Cardiac septum (tissue), 1 donor: ENCODE measurements at places on chromosomes 1 and 21. TPM values are rescaled to one million over a fixed set of nuclear protein-coding genes. Genes with fewer than 3 reads are reported as not detected.
A peak's percentile ranks its signal among the peaks of the same experiment; 100 is the strongest.

- DNase-seq: no peak
These were observed 302.8 kb upstream of the ADAMTS5 start for GRCh38 chr21:27269644-27270043.

DNA sequence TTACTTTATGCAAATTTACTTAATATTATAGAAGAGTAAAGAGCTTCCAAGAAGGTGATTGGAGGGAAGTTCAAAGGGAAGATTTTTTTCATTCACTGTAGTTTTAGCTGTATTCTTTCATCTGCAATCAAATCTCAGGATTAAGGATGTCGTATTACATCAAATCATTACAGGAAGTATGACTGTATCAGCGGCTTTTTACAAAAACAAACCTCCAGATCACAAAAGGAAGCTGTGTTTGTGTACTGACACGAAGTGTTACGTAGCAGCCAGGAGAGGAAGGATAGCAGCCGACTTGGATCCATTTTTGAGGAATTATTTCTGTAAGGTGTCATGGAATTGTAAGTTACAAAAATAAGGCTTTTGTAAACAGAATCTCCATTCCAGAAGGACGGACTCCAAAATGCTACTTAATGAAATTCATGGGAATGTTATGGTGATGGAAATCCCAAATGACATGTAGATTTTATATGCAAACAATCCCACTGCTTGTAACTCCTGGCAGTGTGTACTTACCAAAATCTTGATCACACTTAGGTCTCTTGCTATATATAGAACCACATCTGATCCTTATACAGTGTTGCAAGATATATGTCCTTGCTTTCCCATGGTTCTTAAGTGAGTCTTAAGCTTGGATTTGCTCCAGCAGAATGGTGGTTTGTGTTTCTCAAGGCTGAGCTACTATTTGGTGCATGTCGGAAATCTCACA lies 49.8 kb downstream of the KCNJ15 start:
- DNase-seq: no peak

DNA sequence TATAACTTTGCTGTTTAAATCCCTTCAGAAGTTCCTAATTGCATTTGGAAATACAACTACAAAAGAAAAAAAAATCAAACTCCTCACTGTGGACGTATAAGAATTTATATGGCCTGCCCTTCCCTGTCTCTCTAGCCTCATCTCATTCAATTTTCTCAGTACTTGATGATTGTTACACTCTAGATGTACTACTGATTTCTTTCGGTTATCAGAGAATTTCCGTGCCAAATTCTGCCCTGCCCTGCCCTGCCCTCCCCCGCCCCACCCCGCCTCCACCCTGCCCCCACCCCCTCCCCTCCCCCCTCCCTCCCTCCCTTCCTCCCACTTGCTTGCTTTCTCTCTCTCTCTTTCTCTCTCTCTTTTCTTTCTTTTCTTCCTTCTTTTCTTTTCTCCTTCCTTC lies 71.7 kb upstream of the MPC2 start:
- DNase-seq: no peak

Gene AIRE
- total RNA-seq: 0.11 TPM

DNA sequence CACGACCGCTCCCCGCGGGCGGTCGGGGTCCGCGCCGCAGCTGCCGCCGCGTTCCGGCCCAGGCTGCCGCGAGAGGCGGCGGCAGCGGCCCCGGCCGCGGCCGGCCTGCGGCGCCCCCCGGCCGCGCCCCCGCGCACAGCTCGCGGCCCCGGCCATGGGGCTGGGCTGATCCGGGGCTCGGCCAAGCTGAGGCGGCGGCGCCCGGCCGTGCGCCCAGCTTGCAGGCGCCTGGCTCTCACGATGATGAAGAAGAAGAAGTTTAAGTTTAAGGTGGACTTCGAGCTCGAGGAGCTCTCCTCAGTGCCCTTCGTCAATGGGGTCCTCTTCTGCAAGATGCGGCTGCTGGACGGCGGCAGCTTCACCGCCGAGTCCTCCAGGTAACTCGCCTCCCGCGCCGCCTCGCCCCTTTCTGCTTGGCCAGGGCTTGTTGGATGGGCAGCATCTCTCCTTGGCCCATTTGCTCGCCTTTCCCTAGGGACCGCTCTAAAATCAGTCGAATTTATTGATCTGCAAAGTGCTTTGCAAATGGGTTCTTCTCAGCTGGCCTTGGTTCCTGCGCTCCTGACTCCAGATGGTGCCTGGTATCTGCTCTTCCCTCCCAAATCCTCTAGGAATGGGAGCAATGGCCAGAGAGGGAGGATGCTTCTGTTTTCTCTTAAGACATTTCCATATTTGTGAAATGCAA lies 431 bp downstream of the EEIG2 start:
- no peak for DNase-seq

DNA sequence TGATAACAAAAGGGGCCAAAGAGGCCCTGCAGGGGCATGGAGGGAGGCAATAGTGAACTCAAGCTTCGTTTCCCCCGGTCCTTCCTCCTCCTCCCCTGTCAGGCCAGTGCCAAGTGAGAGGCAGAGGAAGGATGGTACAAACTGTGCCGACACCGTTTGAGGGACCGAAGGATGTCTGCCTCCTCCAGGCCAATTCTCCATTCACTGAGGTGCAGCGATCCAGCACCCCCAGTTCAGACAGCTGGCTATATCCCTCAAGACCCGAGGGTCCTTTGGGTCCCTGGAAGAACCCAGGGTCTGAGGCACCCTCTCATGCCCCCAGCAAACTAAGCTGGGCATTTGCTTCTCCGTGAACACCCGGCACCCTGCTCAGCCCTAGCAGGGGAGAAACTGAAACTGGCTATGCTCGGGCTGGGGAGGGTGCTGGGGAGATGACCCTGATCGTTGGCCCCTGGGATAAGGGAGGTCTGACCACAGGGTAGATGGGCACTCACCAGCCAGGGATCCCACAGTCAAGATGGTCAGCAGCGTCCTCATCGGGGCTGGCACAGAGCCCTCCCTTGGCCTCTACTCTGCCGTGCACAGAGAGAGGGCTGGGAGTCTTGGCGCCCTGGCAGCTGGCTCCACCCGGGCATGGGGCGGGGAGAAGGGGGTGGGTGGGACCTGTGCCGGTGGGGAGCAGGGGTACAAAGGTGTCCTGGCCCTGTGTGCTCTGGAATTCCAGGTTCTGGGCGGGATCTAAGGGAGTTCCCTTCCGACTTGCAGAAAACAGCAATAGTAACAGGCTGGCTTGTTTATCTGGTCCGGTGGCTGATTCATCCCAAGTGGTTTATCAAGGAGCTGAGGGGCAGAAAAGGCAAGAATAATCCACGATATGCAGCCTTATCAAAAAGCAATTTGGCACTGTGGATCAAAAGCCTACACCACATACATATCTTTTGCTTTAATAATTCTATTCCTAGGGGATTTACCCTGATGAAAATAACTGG lies at the start of gene IL22RA1:
TSS of gene IL22RA1 (minus strand) at position 595 of the 989 bp plus-strand sequence. CDS start at position 537, 58 bp downstream.
- peak; percentile 70 for DNase-seq

GRCh38 chr1:79848316-79848715 lies 841.8 kb upstream of the ADGRL4 start:
- DNase-seq: no peak

- no peak for DNase-seq
These were observed 30.2 kb downstream of the NEK7 start for GRCh38 chr1:198186916-198187580.

Gene NPHS2
- total RNA-seq: not detected
